ENCODE measurements at places on chromosomes 7 and 10. TPM values are rescaled to one million over a fixed set of nuclear protein-coding genes. Genes with fewer than 3 reads are reported as not detected.

Gene ZKSCAN1
- total RNA-seq = 36.6 TPM

DNA sequence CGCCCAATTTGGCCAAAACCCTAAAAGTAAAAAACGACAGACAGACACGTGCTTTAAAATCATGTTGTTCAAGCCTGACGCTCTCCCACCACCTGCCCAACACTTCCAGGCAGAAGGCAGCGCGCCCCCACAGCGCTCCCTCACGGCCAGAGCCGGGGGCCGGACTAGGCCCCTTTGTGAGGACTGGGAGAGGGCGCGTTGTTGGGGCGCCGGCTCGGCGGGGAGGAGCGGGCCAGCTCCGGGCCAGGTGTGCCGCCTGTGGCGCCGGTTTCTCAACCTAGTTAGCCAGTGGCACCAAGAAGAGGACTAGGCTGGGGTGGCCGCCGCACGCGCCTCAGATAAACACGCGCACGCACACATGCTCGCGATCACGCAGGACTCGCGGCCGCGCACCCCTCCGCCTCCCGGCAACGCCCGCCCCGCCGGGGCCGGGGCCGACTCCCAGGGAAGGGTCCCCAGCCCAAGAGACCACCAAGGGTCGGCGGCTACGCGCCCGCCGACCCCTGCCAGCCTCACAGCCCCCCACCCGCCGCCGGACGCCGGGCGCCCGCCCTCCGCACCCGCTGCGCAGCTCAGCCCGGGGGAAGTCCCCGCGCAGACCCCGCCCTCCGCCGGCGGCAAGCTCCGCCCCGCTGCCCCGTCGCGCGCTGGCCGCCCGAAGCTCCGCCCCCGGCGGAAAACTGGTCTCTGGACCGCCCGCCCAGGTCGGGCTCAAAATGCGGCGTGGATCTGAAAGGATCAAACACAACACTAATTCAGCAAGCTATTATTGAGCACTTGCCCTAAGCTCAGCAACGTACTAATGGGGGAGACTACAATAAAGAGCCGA lies at the start of gene IMMP2L:
TSS of gene IMMP2L (minus strand) at position 589 of the 829 bp plus-strand sequence.
- DNase-seq = no peak

DNA sequence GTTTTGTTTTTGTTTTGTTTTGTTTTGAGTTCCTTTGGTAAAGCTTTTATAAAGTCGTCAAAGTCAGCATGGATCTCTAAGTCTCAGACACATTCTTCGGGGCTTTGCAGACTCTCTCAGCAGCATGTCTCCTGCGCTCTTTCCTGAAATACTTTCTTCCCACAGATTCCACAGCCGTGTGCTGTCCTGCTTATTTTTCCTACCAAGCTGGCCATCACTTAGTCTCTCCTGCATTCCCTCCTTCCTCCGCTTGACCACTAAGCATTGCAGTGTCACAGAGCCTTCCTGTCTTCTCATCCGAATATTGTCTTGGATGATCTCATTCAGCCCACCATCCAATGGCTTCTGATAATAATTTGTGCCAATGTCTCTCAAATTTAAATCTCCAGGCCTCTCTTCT lies 434.3 kb upstream of the C7orf33 start:
- no peak for DNase-seq

DNA sequence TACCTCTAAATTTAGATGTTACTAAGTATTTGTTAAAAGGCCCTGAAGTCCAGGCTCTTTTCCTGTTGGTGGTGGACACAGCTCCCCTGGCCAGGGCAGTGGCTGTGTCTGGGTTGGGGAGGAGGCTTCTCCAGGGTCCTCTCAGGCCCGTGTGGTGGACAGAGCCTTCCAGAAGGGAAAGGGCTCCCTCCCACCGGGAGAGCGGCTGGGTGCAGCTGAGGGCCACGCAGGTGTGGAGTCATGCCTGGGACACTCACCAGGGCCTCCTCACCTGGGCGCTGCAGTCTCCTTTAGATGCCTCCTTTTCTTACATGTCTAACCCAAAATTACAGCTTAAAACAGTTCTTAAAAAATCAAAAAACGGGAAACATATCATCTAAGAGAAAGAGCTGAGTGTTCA lies 128.2 kb upstream of the TCERG1L start:
- no peak for DNase-seq

- no peak for DNase-seq
Measured at GRCh38 chr7:5532536-5533335, 109.1 kb upstream of the TNRC18 start.
